ENCODE measurements at places on chromosomes 11 and 22.
A peak's percentile ranks its signal among the peaks of the same experiment; 100 is the strongest.

DNA sequence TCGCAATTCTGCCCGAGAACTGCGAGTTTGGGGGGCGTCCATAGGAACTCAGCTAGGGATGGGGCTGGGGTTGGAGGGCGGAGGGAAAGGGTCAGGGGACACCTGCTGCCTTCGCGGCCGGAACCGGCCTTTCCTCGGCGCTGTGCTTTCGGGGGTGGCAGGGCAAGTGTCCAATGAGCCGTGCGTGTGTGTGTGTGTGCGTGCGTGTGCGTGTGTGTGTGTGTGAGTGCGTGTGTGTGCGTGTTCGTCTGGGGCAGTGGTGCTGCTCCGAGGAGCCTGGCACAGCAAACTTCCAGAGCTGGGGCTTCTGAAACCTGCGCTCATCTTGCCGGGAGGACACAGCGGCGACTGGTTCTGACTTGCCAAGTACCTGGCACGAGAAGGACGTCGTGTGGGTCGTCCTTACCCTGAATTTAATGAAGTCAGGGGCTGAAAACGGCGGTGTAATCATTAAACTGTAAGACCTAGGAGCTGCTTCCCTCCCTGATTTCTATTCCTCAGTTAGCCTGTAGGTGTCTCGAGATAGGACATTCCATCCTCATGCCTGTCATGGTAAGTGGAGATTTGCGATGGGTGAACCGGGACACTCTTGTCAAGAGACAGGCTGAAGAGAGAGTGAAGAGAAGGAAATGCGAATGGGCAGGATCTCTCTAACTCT lies 27.0 kb upstream of the AMOTL1 start:
- peak; percentile 70 for DNase-seq

GRCh38 chr11:128419012-128419767 lies 168.2 kb downstream of the ETS1 start:
- no peak for DNase-seq

- DNase-seq: no peak
Measured at GRCh38 chr11:47711225-47711624, 3.9 kb downstream of the AGBL2 start.

- no peak for DNase-seq
Measured at GRCh38 chr11:75421035-75421602, 11.9 kb downstream of the KLHL35 start.

DNA sequence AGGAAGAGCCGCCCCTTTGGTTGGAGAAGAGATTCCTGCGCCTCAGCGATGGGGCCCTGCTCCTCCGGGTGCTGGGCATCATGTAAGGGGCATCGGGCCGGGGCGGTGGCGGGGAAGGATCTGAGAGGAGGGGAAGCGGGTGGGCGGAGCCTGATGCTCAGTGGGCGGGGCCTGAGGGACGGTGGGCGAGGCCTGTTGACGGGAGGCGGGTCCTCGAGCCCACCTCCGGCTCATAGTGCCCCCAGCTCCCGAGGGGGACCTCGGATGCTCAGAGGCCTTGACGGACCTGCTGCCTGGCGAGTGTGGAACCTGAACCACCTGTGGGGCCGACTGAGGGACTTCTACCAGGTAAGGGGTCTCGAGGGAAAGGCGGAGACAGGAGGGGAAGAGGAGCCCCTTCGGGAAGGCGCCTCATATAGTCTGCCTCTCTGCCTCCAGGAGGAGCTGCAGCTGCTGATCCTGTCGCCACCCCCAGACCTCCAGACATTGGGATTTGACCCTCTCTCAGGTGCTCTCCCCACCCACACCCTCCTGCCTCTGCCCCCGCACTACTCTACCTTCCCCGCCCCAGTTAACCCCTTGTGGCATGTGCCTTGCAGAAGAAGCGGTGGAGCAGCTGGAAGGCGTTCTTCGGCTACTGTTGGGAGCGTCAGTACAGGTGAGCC lies 799 bp downstream of the CCDC88B start:
- DNase-seq: peak; percentile 76

DNA sequence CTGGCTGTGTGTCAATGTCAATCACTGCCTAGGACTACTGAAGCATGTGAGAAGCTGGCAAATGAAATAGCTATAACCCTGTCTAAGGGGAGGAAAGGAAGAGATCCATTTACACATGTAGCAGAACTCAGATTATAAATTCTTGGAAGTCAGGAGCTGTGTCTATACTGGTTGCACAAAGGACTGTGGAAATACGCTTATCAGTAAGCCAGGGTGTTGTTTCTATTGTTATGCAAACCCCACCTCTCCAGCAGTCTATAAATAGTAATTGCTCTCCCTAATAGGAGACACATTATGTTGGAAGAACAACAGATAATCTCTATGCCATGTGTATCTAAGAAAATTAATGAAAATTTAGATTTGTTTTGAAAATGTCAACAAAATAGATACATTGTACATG lies 693.4 kb upstream of the CCDC90B start:
- no peak for DNase-seq

DNA sequence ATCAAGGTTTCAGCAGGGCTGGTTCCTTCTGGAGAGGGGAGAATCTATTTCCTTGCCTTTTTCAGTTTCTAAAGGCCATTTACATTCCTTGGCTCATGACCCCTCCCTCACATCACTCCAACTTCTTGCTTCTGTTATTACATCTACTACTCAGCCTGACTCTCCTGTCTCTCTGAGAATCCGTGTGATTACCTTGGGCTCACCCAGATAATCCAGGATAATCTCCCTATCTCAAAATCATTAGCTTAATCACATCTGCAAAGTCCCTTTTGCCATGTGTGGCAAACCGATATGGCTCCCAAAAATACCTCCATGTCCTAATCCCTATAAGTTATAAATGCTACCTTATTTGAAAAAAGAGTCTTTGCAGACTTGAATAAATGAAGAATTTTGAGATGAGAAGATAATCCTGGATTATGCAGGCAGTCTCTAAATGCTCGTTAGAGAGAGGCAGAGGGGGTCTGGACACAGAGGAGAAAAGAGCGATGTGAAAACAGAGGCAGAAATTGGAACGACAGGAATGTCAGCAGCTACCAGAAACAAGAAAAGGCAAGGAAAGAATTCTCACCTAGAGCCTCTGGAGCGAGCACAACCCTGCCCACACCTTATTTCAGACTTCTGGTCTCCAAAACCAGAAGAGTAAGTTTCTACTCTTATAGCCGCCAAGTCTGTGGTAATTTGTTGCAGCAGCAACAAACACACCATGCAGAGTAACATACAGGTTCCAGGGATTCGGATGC lies 23.6 kb upstream of the ARHGAP32 start:
- no peak for DNase-seq

DNA sequence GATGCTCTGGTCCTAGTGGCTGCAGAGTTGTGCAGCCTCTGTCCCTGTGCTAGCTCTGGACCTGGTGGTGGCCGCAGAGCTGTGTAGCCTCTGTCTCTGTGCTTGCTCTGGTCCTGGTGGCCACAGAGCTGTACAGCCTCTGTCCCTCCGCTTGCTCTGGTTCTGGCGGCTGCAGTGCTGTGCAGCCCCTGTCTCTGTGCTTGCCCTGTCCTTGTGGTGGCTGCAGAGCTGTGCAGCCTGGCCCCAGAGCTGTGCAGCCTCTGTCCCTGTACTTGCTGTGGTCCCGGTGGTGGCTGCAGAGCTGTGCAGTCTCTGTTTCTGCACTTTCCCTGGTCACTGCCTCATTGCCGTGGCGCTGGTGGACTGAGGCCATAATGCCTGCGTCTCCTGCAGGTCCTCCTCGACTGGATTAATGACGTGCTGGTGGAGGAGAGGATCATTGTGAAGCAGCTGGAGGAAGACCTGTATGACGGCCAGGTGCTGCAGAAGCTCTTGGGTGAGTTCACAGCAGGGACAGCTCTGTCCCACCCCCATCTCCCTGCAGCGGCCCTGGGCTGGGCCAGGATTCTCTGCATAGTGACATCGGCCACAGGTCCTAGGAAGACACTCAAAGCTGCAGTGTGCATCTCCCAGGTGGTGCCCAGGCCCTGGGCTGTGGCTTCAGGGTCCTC lies 61.9 kb upstream of the PARVG start:
- no peak for DNase-seq

DNA sequence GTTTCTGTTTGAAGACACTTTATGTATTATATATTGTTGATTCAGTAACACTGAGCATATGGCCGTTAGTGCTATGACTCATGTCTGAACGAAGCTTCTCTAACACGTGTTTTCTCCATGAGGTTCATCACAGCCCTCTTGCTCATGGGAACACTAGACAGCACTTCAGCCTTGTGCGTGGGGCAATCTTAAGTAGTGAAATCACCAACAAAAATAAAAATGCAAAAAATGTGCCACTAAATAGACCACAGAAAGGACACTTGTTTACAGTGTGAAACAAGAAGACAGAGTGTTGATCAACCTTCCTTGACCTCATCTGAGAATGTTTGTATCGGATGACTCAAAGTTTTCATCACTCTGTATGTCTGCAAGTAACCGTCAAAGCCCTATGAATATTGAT lies 94.5 kb downstream of the FDX1 start:
- no peak for DNase-seq

GRCh38 chr11:95121698-95122097 lies 32.1 kb downstream of the ENDOD1 start:
- no peak for DNase-seq

DNA sequence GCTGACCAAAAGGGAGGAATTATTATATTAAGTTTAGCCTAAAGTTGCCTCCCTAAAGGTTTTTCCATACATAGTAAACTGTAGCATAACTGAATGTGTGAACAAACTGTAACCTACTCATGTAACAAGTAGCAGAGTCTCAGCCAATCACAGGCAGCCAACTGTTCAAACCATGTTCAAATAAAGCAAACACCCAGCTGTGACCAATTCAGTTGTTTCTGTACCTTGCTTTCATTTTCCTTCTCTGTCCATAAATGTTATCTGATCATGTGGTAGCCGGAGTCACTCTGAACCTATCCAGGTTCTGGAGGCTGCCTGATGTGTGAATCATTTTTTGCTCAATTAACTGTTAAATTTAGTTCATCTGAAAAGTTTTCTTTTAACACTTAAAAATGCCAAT lies 373.5 kb downstream of the GUCY1A2 start:
- DNase-seq: no peak

DNA sequence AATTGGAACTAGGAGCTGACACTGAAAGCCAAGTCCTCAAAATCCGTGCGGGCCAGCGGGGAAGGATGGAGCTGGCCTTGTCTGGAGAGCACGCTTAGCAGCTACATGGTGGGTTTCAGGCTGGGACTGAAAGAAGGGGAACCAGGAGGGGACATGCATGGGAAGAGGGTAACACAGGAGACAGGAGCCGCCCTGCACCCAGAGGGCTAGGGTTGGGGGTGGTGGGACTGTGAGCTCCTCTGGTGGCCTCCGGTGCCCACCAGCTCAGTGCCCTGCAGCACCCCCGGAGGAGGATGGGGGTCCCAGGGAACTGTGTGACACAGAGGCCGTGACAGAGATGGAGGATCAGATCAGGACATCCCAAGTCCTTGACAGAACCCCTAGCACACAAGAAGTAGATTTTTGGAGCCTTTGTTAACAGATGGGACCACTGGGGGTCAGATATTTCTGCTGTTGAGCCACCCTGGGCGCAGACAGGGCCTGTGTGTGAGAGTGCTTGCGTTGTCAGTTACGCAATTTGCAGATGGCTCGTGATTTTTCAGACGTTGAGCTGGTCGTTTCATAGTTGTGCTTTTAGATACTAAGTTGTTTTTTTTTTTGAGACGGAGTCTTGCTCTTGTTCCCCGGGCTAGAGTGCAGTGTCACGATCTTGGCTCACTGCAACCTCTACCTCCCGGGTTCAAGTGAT lies 21.3 kb upstream of the GRAMD4 start:
- peak; percentile 76 for DNase-seq

DNA sequence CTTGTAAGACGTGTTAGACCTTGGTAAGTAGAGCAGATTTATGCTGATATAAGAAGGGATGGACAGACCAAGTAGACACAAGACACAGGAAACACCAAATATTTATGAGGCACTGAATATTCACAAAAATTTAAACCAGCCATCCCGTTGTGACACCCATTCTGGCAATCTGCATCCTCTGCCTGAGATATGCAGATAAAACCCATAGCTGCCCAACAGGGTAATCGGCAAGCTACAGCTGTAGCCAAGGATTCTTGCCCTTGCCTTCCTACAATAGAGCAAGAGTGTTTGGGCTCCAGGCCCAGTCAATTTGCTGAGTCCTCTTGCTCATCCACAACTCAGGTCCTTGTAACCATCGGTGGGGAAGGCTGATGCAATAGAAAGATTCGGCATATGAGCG lies 18.5 kb upstream of the MPZL2 start:
- DNase-seq: peak; percentile 45

GRCh38 chr11:3002351-3002861 lies 10.3 kb upstream of the NAP1L4 start:
- no peak for DNase-seq

DNA sequence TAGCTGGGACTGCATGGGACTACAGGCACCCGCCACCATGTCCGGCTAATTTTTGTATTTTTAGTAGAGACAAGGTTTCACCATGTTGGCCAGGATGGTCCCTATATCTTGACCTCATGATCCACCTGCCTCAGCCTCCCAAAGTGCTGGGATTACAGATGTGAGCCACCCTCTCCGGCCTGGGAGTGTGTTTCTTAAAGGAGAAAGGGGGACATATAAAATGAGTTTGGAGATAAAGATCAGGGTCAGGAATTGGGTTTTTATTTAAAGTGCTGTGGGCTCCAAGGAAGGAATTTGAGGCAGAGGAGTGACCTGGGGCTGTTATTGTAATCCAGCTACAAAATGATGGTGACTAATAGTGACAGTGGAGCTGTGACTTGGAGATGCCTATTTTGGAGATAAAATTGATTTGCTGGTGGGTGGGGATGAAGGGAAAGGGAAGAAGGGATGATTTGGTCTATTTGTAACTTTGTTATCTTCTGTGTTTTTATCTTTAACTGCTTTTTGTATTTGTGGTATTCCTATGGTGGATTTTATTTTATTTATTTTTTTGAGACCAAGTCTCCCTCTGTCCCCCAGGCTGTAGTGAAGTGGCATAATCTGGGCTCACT lies 5.0 kb downstream of the CRKL start:
- DNase-seq: no peak

DNA sequence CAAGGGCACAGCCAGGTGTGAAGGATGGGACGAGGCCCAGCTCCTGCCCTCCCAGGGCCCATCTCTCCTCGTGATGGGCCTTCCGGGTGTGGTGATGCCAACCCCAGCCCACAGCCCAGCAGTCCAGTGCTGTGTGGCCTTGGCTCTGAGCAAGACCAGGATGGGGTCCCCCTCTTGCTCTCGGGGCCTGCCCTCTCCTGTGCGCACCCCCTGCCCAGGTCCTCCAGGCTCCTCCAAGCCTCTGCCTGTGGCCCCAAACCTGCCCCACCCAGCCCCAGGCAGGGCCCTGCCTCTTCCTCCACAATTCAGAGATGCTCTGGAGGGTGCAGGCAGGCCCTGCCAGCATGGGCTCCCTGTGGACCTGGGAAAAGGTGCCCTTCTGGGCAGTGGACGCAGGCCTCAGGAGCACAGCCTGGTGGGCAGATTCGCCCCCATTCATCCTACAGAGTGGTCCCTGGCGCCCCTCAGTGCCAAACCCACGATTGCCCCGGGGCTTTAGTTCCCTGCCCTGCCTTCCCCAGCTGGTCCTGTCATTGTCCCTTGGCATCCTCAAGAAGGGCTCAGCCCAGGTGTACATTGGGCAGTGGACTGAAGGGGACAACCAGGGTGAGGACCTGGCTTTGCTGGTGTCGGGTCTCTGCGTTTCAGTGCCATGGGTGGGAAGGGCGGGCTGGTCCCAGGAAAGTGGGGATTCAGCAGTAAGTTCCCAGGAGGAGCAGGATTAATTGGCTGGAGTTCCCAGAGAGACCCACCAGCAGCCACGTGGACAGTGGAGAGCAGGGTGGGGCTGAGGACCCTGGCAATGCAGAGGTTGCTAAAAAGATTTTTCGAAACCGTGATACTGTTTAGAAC lies 19.8 kb downstream of the EIF1AD start:
- no peak for DNase-seq

GRCh38 chr11:86418917-86419316 lies 44.2 kb downstream of the CCDC81 start:
- peak; percentile 22 for DNase-seq

GRCh38 chr11:91396236-91397133 lies 828.1 kb upstream of the FAT3 start:
- no peak for DNase-seq
